Esophagus mucosa (tissue), 1 donor: ENCODE measurements at places on chromosomes 7 and 10.

- no peak for ATAC-seq
Observed at GRCh38 chr7:141257597-141257996, 183.7 kb downstream of the TMEM178B start.

- ATAC-seq = no peak
Observed at GRCh38 chr10:79181698-79182521, 113.1 kb downstream of the ZMIZ1 start.

DNA sequence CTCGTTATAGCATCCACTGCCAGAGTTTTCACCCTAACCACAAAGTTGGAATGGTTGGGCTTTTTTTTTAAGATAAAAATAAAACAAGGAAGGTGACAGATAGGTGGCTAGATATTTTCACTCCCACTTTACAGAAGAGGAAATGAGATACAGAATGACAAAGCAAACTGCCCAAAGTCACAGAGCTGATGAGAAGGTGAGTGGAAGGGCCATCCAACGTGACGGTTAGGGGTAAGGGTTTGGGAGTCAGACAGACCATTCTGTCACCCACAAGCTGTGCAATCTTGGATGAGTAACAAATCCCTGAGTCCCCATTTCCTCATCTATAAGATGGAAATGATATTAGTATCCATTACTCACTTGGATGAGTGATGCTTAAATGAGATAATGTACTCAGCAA is 106.9 kb upstream of the PDLIM1 start:
- no peak for ATAC-seq

- no peak for ATAC-seq
Observed at GRCh38 chr10:66931340-66931948, 5.6 kb downstream of the LRRTM3 start.

GRCh38 chr7:27031289-27032172 is 64.3 kb downstream of the HOXA1 start:
- no peak for ATAC-seq
